ENCODE measurements at places on chromosomes 12 and 14.
A peak's percentile ranks its signal among the peaks of the same experiment; 100 is the strongest.

- peak; percentile 6 for DNase-seq
Observed at GRCh38 chr12:91687052-91688017, 458.3 kb downstream of the BTG1 start.

DNA sequence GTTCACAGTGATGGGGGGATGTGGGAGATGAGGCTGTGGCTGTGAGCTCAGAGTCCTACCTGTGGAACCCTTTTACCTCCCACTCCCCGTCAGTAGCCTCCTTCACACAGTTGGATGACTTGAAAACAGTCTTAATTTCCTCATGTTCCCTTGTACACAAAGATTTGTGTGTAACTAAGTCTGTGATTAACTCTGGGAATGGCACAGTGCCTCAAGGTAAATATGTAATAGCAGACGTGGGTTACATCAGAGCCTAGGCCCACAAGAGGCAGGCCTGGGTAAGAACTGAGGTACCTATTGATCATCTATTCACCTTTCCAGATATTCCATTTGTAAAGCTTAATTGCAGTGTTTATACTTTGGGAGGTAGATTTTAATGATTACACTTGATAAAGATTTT is 5.8 kb upstream of the IGF1 start:
- DNase-seq: no peak

DNA sequence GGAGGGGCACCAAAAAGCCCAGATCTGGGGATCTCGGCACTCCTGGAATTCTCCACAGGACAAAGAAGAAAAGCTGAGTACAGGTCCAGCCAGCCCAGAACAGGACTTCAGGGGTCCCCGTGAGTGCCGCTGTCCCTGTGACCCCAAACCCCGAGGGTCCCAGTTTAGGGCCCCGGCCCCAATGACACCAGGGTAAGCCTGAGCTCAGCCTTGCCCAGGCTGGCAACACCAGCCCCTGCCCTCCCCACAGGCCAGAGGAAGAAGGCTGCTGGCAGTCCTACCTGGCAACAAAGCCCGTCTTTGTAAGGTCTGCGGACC is 1.8 kb downstream of the CDK2AP1 start:
- DNase-seq: no peak

- peak; percentile 8 for DNase-seq
Observed at GRCh38 chr12:79327465-79327864, 363.3 kb downstream of the PAWR start.

DNA sequence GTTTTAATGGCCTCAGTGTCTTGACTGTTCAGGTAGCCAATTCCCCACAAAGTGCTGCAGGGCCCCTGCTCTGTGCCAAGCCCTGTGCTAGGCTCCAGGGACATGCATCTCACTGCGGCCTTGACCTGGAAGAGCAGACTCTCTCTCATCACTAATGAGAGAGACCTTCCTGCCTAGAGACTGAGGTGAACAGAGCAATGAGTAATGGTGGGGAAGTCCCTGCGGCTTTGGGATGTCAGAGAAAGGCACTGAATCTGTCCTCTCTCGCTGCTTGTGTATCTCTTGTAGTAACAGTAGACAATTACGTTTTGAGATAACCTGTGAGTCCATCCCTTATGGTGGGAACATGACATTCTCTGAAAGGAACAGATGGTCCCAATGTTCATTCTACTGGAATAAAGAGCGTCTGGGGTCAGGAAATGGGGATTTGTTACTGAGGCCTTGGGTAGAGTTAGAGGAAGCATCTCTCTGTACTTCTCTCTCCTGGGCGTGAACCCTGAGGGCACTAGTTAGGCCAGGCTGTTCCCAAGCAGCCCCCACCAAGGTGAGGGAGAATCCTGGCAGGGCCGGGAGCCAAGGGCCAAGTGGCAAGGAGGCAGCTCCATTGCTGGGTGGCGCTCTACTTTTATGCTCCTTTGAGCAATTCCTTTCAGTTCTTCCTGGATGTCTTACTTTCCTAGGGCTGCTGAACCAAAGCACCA is 13.5 kb downstream of the NFATC4 start:
- no peak for DNase-seq

GRCh38 chr12:30977124-30977523 is 50.6 kb downstream of the TSPAN11 start:
- no peak for DNase-seq

DNA sequence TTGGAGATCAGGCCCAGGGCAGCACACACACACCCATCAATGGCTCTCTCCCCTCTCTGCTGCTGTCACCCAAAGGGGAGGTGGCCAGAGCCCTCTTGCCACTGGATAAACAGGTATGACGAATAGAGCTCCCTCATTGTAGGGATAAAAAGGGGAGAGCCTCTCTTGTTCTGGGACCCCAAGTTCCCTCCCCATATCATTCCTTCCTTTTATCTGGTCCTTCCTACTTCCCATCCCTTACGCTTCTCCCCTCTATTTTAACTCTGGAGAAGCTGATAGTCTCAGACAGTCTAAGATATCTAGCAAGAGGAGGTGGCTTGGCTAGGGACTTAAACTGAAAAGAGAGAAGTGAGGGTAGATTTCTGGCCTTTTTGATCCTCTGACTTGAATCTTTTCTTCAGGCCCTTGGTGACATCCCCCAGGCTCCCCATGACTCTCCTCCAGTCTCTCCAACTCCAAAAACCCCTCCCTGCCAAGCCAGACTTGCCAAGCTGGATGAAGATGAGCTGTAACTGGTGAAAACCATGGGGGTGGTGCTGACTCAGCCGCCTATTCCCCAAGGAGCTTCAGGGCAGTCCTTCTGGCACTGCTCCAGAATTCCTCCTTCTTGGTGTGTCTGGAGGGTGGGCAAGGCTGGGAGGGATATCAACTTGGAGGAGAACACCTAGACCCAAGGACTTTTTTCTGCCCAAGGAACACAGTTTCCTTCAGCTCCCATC is 5.3 kb downstream of the ARHGEF25 start:
- DNase-seq: no peak

All from astrocyte of the spinal cord (primary cell).